HFFc6 (cell line): ENCODE measurements at places on chromosomes 12 and 14. TPM values are rescaled to one million over a fixed set of nuclear protein-coding genes. Genes with fewer than 3 reads are reported as not detected.

DNA sequence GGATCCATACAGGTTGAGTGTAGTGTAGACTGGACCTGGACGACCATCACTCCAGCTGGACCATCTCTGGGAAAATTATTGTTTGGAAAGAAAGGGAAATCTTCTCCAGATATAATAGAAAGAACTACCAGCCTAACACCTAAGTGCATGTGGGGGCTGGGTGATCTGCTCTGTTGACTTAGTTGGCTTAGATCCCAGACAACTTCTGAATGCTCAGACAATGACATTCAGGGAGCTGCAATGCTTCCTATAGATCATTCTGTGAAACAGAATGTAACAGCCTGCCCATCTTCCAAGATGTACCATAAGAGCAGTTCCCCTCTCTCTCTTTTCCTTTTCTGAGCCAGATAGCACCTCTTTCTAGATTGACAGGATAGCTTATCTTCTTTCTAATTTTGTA, 572.8 kb upstream of the STXBP6 start:
- H3K36me3 ChIP-seq, result peaks cover 8% of the 10 kb centered on the region
- no peaks in the 10 kb centered on the region for H3K4me1 ChIP-seq
- no peak for DNase-seq
- no peaks in the 10 kb centered on the region for H3K27me3 ChIP-seq

DNA sequence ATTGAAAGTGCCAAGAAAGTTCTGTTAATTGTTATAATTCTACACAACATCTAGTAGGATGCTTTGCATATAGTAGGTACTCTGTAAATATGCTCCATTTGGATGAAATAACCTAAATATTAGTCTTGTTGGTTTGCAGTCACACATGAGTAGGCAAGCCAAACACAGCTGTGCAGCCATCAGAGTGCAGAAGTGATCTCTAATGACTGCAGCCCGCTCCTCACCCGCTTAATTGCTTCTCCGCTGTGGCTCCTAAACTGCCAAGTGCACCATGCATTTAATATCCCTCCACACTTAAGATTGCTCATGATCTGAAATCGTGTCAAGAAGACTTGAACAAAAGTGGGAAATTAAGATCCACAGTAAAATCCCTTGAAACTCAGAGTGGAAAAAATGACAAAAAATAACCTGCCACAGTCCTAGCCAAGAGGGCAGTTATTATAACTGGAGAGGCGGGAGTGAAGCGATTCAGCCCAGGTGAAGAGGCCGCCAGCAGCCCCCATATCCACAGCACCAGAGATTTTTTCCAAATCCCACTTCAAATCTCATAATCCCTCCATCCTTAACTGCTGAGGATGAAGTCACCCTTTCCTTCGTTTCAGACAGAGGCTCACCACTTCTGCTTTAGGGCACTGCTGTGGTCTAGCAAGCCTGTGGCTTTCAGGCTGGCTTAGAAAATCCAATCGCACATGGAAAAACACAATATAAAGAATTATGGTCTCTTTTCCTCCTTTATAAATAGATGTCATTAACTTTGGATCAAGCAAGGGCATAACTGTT, 69.5 kb downstream of the TMEM30B start:
- H3K27me3 ChIP-seq, result no peaks in the 10 kb centered on the region; the same call in 1 of the 2 replicates
- peaks cover 43% of the 10 kb centered on the region for H3K4me1 ChIP-seq
- DNase-seq, result no peak

GRCh38 chr12:53700567-53700966, 24.7 kb upstream of the ATP5MC2 start:
- peaks cover 46% of the 10 kb centered on the region for H3K27me3 ChIP-seq
- H3K4me1 ChIP-seq, result peaks cover 30% of the 10 kb centered on the region
- H3K27ac ChIP-seq, result no peak overlapping the region
- DNase-seq, result no peak
- H3K4me3 ChIP-seq, result no peak overlapping the region

Gene JAG2
- total RNA-seq, result 0.30 to 0.90 TPM (median 0.33 TPM) in 3 replicates

Gene RD3L
- not detected in 3 replicates for total RNA-seq

GRCh38 chr14:95562892-95563685, 28.2 kb downstream of the GLRX5 start:
- no peak for DNase-seq
- no peaks in the 10 kb centered on the region for H3K4me1 ChIP-seq

DNA sequence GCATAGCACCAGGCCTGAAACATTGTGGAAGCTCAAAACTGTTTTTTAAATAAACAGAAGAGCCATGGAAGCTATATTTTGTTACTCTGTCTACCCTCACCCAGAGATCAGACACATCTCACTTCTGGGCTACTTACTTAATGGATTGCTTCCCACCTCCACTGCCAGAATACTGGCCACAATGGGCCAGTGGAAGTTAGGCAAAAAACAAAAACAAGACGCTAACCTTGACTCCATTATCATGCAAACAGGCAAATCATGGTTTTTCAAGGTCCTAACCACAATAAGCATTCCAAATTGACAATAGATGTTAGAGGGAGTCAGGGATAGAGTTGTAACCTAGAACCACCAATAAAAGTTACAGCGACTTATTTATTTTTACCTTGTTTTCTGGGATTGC, 52.7 kb upstream of the PTCSC3 start:
- no peaks in the 10 kb centered on the region for H3K4me1 ChIP-seq
- no peaks in the 10 kb centered on the region for H3K27me3 ChIP-seq
- H3K4me3 ChIP-seq, result no peak overlapping the region
- no peak for DNase-seq
- H3K36me3 ChIP-seq, result no peaks in the 10 kb centered on the region

DNA sequence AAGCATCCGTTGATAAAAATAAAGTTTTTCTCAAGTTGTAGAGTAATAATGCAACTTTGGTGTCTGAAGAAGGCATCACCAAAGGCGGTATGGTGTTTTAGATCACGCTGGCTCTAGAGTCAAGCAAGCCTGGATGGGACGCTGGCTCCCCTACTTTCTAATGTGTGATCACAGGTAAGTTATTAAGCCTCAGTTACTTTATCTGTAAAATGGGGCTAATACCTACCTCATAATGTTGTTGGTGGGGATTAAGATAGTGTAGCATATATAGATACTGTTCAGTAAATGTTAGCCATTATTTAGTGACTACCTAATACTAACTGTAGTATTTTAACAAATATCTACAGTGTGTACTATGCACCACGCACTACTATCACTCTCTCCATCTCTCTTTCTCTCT, 45.8 kb downstream of the SLC38A1 start:
- peaks cover 3% of the 10 kb centered on the region for H3K27me3 ChIP-seq
- peaks cover 55% of the 10 kb centered on the region for H3K36me3 ChIP-seq
- H3K27ac ChIP-seq, result peak overlapping the region; percentile 13; the same call in 1 of the 2 replicates
- DNase-seq, result no peak
- peaks cover 66% of the 10 kb centered on the region for H3K4me1 ChIP-seq

GRCh38 chr14:34537677-34538009, 1.9 kb downstream of the EAPP start:
- no peak for DNase-seq
- H3K36me3 ChIP-seq, result peaks cover 10% of the 10 kb centered on the region
- peaks cover 3% of the 10 kb centered on the region for H3K27me3 ChIP-seq
- 0 out of 2 replicates have a peak overlapping the region, but pooled peaks have one; percentile 100 for H3K4me3 ChIP-seq
